Iris pigment epithelial cell (primary cell): ENCODE measurements at places on chromosomes 11 and 22.

DNA sequence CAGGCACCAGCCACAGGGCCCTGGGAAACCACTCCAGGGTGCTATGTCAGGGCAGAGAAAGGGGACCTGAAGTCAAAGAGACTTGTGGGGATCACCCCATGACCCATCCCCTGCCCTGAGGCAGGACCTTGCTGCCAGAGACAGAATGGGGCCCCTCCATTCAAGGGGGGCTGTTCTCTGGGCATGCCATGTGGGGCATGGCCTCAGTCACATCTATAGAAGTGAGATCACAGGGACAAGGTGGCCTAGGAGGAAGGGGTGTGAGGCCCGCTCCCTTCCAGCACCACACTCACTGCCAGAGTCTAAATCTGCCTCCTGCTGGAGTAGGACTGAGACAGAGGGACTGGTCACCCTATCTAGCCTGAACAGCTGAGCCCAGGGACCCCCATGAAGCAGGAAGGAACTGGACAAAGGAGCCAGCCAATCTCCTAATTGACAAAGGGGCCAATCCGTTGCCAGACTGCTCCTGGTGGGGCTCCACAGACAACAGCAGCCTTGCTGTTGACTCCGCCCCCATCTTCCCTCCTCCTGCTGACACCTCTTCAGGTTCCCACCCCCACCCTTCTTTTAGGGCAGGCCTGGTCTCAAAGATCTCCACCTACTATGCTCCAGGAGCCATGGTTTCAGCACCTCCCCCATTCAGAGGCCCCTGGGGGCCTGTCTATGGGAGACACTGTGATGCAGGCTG lies 26.0 kb downstream of the NEAT1 start:
- peak; percentile 71 for DNase-seq

DNA sequence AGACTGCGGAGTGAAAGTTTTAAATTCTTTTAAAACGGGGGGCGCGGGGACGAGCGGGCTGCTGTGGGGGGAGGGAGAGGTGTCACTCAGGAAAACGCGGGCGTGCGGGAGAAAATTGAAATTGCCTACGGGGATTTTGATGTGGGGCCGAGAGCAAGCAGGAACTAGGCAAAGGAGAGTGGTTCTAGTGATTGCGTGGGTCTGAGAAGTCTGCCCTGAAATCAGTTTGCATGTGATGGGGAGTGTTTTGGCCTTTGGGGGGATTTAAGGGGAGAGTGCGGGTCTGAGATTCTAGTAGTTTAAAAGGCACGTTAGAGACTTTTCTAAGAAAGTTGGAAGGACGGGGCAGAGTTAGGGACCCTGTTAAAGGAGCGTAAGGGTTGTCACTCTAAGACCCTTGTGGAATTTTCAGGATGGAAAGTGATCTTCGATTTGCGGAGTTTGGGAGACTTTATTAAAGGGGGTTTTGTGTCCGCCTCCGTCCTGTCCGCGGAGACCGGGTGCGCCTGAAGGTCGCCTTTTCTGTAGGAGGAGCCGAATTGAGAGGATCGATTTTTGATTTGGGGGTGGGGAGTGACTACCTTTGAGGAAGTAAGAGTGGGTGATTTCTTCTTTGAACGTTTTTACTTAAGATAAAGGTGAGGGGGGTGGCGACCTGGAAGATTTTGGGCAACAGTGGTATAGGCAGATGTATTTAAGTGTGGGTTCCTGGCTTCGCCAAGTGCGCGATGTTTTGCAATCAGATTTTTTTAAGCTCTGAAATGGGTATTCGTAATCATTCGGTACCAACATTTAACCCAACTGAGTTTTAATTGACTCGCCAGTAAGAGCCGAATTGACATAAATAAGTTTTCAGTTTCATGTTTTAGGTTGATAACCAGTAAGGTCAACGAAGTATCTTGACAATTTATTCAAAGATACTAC lies 1.1 kb downstream of the EED start:
- peak; percentile 20 for DNase-seq

DNA sequence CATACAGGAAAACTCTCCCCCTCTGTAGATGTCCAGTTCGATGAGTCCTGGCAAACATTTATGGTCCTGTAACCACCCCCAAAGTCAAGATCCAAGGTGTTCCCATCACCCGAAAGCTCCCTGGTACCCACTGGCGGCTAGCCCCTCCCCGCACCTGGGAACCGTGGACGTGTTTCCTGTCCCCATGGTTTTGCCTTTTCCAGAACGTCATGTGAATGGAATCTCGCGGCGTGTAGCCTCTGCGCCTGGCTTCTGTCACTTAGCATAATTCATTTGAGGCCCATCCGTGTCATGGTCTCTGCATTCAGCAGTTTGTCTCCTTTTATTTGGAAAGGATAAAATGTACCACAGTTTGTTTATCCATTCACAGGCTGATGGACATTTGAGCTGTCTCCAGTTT lies 106.3 kb downstream of the KCNQ1 start:
- DNase-seq, result no peak

GRCh38 chr11:121099885-121100284 lies 1.2 kb upstream of the TECTA start:
- DNase-seq, result peak; percentile 49

- DNase-seq, result no peak
Measured at GRCh38 chr11:19239039-19239438, 1.7 kb downstream of the E2F8 start.

DNA sequence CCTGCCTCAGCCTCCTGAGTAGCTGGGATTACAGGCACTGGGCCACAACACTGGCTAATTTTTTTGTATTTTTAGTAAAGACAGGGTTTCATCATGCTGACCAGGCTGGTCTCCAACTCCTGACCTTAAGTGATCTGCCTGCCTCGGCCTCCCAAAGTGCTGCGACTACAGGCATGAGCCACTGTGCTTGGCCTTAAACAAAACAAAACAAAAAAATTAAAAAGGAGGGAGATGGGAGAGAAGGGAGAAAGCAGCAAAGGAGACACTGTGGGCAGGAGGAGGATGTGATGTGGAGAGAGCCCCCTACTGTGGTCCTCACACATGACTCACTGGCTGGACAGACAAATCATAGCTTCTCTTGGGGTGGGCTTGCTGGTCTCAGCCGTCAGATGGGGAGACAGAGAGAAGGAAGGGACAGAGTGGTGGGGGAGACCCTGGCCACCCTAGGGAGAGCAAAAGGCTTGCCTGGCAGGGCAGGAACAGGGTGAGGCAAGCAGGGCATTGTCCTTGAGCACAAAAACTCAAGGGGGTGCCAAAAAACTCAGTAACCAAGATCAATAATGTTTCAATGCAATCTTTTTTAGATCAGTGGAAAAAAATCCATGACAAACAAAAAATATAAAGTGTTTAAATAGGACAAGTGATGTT lies 31.6 kb downstream of the TPST2 start:
- peak; percentile 45 for DNase-seq

GRCh38 chr11:20353829-20354434 lies 9.6 kb upstream of the HTATIP2 start:
- DNase-seq, result peak; percentile 50

DNA sequence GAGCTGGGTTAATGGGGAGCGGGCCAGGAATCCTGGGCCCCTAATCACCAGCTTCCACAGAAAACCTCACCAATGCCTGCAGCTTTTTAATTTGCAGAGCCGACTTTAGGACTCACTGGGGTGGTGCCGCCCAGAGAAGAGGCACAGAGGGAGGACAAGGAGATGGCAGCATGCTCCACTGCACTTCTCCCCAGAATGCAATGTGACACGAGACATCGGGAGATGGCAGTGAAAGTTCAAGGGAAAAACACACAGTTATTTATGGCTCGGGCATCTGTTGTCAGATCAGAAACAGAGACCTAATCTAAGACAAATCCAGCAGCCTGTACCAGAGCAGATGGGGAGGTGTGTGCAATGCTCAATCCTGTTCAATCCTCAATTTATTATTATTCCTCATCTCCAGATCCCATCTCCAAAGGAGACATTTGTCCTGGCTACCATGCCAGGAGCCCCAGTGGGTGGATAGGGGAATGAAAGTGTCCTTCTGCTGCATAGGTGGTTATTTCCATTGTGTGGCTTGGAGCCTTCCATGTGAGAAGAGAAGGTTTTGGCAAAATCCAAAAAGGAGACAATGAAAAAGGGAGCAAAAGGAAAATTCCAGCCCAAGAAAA lies 250.0 kb downstream of the NXPE2 start:
- DNase-seq, result no peak

- no peak for DNase-seq
Measured at GRCh38 chr11:58068655-58069054, 37.9 kb downstream of the OR6Q1 start.

- DNase-seq, result no peak
Measured at GRCh38 chr22:30354644-30355043, 2.0 kb downstream of the SF3A1 start.

DNA sequence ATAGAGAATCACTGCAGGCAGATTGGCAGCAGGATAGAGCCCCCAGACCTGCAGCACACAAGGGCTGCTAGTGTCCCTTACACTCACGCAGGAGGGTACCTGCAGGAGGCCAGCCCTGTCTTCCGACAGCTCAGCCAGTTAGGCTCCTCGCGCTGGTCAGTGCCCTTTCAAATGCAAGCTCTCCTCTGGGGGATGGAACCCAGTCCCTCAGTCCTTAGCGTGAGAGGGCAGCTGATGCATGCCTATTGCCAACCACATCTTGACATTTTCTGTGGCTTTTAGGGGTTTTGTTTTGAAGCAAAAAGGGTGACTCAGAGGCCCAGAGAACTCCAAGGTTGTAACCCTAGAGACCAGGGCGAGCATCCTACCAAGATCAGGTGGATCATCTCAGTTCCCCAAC lies 40.0 kb downstream of the WNT11 start:
- DNase-seq, result no peak

- DNase-seq, result no peak
Measured at GRCh38 chr11:115787302-115787701, 283.1 kb upstream of the CADM1 start.

GRCh38 chr22:29879753-29880152 lies 3.2 kb upstream of the MTMR3 start:
- DNase-seq, result no peak

GRCh38 chr11:2927851-2928604 lies 1.2 kb downstream of the PHLDA2 start:
- peak; percentile 57 for DNase-seq

- DNase-seq, result no peak
Measured at GRCh38 chr11:13109616-13110015, 100.5 kb downstream of the RASSF10 start.

DNA sequence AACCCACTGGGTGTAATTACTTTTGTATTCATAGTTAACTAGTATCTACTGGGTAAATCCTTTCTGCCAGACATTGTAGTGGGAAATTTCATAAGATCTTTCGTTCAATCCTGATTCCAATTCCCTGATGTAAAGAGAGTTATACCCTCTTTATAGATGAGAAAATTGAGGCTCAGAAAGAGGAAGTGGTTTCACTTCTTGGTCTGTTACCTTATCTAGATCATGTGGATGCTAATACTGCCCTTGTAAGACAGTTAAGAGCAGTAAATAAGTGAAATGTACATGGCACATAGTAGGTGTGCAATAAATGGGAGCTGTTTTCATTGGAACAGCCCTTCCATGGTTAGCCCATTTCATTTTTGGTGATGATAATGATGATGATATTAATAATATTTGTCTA lies 46.7 kb downstream of the TIMP3 start:
- DNase-seq, result no peak

GRCh38 chr11:130148796-130149326 lies 10.7 kb upstream of the ST14 start:
- DNase-seq, result no peak

DNA sequence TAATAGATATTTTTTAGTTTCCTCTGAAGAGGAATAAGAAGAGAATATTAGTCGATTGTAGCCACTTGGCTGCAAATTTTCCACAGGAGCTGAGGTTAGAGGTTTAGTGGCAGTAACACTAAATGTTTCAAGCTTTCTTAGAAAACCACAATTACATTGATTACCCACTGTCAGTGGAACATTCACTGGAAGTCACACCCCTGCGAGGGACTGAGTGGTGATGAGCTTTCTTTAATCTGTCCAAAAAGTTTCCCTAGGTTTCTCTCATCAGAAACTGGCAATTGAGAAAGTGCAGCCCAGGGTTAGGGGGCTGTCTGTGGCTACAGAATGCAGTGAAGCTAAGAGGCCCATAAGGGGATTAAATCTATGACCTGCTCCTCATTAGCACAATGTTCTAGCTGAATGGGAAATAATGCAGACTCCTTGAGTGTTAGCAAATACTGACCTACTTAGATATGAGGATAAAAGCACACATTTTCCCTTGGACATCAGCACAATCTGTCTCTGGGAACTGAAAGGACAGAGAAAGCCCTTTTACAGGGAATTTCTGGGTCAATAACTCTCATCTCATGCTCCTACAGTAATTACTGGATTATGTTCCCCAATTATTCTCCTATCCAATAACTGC lies 189.5 kb downstream of the FAM76B start:
- no peak for DNase-seq

- no peak for DNase-seq
Measured at GRCh38 chr11:119791047-119791446, 62.0 kb upstream of the NECTIN1 start.

DNA sequence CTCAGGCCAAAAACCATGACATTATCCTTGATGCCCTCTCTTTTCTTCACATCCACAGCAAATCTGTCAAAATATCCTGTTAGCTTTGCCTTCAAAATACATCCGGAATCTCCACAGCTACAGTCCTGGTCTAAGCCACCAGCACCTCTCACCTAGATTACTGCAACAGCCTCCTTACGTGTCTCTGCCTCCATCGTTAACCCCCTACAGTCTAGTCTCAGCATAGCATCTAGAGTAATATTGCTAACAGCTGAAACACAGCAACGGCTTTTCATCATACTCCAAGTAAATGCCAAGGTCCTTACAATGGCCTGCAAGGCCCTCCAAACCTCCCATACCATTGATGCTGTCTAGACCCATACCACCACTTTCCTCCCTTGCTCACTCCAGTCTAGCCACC lies 4.4 kb downstream of the TSG101 start:
- peak; percentile 3 for DNase-seq

DNA sequence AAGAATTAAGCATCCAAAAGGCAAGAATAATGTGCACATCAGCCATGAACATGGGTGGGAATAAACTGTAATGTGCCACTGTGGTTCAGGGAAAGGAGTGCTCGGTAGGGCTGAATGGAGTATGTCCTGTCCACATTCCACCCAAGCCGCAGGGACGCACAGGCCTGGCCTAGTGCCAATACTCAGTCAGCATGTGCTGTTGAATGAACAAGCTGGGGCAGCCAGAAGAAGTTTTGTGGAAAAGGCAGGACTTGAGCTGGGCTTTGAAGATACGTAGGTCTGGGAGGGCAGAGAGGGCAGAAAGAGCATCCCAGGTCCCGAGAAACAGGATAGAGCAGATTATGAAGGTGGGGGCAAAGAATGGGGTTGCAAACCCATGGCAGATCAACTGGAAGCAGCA lies 60.0 kb upstream of the PLET1 start:
- peak; percentile 93 for DNase-seq
